NCI-H226 (cell line): ENCODE measurements at places on chromosomes 5 and 9.

DNA sequence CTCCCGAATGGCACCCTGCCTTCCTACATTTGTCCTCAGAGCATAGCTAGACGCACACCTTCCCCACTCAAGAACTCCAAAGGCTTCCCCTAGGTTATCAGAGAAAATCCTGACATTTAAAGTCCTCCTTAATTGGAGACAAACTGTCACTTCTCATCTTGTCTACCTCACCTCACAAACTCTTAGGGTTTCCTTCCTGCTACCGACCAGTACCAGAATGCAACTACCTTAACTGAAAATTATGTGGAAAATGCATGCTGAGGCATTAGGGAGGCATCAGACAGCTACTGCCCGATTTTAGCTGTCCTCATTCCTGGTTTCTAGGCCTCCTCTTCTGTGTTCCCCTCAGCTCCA is 17.9 kb upstream of the TNIP1 start:
- no peak for DNase-seq

DNA sequence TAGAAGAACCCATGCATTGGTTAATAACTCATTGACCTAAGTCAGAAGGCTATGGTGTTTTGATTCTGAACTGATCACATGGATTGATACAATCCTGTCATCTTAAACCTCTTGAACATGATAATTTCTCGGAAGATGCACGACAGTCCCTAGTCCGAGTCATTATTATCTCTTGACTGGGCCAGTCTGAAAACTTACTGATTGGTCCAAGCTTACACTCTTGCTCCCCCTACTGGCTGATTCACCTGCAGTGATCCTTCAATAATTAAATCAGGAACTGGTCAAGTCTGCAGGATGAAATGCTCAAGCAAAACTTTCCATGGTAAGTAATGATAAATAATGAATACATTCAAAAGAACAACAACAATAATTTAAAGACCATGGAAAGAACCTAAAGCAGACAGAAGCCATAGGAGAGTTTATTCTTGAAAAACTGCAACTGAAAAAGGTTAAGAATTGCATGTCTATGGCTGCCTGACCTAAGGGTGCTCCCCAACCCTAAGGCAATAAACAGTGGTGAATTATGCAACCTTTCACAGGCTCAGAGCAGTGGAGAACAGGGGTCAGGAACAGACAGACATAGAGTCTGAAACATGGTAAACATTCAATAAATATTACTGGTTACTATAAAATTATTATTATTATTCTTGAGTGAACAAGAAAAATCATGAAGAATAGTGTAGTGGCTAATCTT is 79.3 kb downstream of the BRINP1 start:
- DNase-seq, result peak; percentile 10

- no peak for DNase-seq
Measured at GRCh38 chr5:174191850-174192655, 146.5 kb downstream of the NSG2 start.

- peak; percentile 10 for DNase-seq
Measured at GRCh38 chr9:297104-297972, 82.7 kb downstream of the DOCK8 start.

DNA sequence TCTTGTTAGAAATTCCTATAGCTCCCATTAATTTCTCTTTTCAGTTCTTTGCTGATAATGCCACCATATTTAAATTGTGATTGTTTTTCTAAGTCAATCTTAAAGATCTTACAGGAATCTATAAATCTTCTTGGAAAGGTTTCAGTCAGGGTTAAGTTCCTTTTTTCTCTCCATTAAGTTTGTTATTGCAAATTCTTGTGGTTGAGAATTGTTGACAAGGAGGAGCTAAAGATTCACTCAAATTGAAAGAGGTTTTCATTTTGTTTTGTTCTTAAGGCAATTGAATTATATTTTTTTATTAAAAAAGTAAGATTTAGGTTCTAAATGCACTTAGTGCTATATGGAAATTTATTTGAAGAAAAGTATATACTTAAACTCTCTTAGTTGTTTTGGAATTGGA is 213.4 kb downstream of the PRR16 start:
- DNase-seq, result no peak

GRCh38 chr9:93265301-93265971 is 81.5 kb downstream of the WNK2 start:
- DNase-seq, result no peak
